ENCODE measurements at places on chromosomes 11 and 22.

- DNase-seq, result no peak
Observed at GRCh38 chr11:62601122-62601371, 618 bp downstream of the MTA2 start.

GRCh38 chr11:16758382-16759024 lies 20.1 kb downstream of the C11orf58 start:
- DNase-seq, result no peak

GRCh38 chr11:126282361-126282735 lies 545 bp upstream of the TIRAP start:
- DNase-seq, result no peak

DNA sequence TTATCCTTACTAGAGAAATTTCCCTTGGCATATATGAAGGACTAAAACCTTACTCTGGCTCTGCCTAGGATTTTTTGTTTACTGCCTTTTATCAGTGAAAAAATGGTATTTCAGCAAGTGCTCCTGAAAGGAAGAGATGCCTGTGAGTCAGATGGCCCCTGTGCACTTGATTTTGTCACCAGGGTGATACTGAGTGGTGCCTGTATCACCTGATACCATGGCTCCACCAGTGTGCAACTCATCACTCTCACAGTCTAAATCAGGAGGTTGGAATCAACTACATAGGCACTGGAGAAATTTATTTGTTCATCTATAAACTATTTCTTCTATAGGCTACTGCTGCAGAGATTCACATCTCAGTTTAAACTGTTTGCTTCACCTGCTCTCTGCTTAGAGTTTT lies 43.2 kb downstream of the F2 start:
- no peak for DNase-seq

DNA sequence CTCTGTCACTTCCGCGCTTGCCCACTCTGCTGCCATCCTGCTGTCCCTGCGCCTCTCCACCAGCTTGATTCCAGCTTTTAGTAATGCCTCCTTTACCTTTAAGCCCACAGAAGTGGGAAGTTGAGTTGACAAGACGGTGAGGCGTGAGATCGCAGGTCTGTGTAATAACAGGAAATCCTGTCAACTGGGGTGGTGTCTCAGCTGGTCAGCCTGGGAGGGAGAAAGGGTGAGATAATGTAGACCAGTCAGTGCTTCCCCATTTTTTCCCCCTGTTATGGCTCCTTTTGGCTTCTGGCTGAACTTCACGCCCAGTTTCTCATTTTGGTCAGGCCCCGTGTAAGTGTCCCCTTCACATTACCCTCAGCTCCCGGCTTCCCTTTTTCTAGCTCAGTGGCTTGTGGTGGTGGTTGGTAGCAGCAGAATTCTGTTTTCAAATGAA lies 98.9 kb downstream of the TRAF6 start:
- DNase-seq, result no peak

DNA sequence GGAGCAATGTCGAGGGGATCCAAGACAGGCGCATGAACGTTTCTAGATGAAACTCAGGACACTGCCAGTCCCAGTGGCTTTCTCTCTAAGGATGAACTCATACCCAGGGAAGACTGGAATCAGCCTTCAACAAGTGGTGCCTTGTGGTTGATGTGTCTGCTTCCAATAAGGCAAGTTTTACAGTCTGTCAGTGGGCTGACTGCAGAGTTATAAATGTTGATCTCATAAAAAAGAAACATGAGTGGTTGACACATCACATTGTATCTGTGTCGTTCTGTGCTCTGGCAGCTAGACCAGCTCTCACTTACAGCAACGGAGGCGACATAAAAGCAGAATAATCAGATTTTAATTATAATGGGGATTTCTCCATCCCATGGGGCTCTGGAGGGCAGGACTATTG lies 96.7 kb downstream of the SNX19 start:
- no peak for DNase-seq

- no peak for DNase-seq
Observed at GRCh38 chr11:128530118-128531074, 57.0 kb downstream of the ETS1 start.

GRCh38 chr11:5224538-5225479 lies 2.1 kb downstream of the HBB start:
- no peak for DNase-seq

DNA sequence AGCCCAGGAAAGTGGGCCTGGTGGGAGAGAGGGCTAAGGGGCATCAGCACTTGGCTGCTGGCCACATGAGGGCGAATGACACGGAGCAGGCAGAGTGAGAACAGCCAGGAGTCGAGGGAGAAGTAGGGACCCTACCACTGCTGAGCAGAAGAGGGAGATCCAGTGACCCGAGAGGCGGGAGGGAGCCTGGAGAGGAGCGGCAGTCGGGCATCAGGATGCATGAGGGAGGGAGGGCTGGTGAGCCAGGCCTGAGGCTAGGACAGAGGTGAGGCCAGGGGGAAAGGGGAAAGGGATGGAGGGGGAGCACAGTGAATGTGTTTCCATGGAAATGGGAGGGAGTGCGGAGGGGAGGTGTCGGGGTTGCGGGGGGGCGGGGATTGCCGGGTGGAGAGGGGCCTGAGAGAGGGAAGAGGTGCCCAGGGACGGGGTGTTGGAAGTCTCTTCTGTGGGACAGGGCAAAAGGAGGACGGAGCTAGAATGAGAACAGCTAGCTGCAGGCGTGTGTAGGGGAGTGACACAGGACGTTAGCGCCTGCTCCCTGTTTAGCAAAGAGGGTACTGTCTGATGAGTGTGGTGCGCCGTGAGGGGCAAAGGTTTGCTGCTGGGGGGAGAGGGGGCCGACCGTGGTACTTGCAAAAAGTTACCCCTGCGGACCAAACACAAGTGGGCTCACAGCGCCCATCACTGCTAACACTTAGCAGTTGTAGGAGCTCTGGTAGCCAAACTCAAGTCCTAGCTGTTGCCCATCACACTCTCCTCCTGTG lies 37.1 kb upstream of the WNT11 start:
- DNase-seq, result no peak

GRCh38 chr11:124109377-124109776 lies 5.9 kb upstream of the VWA5A start:
- no peak for DNase-seq

DNA sequence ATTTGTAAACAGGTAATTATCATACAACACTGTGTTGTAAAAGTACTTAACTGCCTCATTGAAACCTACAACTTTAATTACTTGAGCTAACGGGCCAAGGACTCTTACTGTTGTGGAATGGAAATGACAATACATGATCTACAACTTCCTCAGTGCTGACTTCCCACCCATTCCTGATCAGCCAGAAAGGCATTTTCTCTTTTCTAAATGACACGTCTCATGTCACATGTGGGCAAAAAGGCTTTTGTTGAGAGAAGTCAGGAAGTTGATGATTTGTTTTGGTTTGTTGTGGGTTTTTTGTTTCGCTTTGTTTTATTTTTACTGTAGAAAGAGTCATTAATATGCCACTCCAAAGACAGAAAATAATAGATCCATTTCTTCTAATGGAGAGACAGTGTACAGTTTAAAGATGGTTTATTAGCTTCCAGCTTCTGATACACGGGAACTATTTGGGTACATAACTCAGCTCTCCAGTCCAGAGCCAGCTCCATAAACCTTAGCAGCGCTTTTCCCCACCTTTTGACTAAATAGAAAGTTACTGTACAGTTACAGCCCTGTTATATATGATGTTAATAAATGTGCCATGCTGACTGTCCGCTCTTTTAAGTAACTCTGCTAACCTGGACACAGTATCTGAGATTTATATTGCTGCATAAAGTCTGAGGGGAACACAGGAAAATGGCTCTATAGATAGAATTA lies 509.4 kb upstream of the API5 start:
- no peak for DNase-seq

DNA sequence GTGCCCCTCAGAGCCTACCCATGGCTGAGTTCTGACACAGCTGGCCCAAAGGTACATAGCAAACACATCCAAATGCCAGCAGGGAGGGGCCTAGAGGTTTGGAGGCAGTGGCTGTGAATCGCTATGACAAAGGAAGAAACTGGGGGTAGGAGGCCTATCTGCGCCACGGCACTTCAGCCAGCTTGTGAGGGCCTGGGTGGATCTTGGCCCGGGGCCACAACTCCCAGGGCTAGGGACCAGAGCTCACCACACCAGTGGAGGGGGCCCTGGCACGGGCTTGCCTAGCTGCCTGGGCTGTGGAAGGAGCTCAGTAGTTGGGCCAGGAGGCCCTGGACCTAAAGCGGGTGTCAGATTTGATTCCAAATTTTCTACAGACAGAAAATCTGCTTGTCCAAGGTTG lies 9.4 kb upstream of the NAP1L4 start:
- DNase-seq, result no peak

DNA sequence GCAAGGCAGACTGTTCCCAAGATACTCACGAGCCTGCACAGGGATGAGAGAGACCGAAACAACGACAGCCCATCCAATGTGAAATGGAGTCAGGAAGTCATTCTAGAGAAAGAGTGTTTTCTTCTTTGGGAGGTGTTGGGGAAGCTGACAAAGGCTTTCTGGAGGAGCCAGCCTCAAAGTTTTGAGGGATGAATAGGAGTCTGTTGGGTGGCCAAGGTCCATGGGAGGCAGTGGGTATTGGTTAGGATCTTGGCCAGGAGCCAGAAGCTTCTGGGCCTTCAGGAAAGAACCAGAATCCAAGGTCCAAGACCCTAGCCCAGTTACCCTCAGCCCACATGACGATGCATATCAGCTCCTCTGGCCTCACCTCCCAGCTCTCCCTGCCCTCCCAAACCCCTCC lies 59.9 kb upstream of the SHISAL1 start:
- no peak for DNase-seq

DNA sequence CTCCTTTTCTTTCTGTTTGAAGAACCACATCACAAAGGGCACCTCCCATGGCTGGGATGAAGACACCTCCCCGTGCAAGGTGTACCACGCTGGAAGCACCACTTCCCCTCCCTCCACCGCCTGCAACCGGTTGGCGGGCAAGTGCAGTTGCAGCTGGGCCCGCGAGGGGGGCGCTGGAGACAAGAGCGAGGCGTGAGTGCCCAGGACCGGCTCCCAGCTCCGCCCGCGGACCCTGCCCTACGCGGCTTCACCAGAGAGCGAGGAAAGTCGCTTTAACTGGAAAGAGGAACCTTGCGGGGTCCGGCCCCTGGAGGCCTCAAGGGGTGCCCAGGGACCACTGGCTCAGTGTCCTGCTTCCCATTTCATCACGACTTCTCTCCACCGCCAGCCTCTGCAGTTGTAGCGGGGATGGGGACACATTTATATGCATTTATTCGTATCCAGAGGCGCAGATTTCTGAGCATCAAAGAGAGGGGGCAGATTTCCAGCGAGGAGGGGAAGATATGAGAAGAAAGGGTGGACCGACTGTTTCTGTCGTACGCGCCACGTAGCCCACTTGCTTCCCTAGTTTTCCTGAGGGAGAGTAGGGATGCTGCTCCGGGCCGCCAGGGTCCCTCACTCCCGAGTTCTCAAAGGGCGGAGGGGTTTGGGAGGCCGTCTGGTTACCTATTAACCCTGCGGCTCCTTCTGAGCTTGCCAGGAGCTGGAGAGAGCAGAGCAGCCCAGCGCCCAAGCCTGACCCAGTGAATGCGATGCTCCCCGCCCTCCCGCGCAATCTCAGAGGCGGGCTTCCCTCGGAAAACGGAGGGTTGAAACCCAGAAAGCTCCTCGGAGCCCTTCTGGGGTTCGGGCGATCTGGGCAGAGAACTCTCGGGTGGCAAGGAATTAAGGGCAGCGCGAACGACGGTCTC lies 3.5 kb downstream of the ESAM start:
- peak; percentile 71 for DNase-seq

GRCh38 chr11:129184581-129184980 lies 7.5 kb downstream of the ARHGAP32 start:
- DNase-seq, result no peak

DNA sequence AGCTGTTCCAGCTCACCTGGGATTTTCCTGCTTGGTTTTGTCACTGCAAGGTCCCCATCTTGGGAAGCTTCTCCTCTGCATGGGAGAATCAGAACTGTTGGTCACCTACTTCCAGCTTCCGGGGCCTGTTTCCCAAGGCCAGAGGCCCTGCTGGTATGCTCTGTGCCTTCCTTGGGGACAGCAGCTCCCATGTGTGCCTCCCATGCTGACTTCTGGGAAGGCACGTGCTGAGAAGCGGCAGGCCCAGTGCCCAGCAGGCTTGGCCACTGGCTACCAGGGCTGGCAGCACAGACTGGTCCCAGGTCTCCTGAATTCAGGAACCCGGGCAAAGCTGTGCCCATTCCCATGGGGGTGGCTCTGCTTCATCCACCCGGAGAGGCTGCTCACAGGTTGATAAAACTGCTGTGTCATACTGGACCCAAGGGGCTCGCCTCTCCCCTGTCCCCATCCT lies 33.8 kb downstream of the MYEOV start:
- DNase-seq, result no peak

GRCh38 chr11:123045101-123045500 lies 16.8 kb downstream of the HSPA8 start:
- no peak for DNase-seq

DNA sequence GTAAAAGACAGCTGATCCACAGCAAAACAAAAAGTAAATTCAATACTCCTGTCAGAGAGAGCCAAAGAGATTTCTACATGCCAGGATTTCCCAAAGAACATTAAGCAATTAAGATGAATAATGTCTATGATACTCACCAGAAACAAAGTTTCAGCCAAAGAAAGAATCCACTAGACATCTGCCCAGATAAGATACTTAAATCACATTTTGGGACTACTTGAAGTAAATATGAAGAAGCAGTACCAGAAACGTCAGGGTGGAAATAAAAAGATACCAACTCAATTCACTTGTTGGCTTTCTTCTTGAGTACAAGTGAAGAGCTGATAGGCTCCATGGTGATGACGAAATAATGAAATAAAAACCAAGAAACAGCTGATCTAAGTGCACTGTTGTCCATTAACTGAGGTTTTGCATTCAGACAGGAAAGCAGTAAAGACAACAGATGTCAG lies 31.6 kb upstream of the ARHGAP32 start:
- no peak for DNase-seq

DNA sequence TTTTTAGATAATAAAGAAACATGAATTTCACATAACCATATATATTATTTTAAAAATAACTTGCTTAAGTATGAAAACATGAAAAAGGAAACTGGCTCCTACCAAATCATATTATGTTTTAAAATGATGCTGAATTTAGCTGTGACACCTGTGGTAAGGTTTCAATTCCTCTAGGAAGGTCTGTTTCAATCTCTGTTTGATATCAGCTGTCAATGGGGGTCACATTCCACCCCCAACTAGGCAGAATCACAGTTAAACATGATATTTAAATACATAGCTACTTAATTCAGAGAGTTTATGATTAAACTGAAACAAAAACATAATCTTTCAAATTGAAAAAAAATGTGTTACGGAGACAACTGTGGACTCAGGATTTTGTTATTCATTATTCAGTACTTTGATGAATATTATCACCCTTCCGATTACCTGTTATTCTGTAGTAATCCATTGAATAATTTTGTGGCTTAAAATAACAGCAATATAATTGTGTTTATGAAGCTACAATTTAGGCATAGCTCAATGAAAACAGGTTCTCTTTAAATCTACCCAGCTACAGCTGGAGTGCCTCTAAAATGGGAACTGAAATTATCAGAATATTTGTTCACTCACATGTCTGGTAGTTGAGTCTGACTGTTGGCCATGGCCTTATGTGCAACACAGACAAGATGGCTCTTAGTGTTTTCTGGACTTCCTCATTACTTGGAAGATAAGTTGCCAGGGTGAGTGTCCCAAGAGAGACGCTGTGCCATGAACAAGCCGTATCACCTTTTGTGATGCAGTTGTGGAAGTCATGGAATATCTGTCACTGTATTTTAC lies 244.6 kb upstream of the ANO3 start:
- DNase-seq, result no peak

- DNase-seq, result peak; percentile 66
Observed at GRCh38 chr11:69166218-69167115, 10.7 kb downstream of the SMIM38 start.

Data from NT2/D1 (cell line).